NCI-H2081 (cell line): ENCODE measurements at places on chromosomes 5 and 9.
A peak's percentile ranks its signal among the peaks of the same experiment; 100 is the strongest.

DNA sequence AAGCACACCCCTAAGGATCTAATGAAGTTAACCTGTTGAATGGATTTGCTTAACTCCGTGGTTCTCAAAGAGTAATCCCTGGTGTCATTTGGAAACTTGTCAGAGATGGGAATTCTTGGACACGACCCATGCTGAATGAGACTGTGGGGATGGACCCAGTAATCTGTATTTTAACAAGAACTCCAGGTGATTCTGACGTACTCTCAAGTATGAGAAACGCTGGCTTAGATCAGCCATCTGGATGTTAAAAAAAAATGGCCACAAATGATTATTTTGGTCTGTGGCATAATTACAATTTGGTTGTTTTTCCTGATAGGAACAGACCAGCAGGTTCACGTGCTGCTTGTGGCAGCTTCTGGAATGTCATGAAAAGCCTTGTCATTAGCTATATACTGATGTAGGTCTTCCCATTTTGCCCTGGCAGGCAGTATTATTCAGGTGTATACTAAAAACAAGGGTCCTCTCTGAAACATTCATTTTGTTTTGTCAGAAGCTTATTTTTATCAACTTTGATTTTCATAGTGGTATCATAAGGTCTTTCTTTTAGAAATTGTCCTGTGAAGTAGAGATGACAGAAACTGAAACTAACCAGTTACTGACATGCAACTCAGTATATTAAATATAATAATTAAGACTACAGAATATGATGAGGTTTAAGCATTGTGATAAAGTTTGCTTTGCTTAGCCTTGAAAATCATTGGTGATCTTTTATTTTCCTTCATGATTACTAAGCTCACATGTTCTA is 15.4 kb downstream of the CPEB4 start:
- DNase-seq, result no peak

DNA sequence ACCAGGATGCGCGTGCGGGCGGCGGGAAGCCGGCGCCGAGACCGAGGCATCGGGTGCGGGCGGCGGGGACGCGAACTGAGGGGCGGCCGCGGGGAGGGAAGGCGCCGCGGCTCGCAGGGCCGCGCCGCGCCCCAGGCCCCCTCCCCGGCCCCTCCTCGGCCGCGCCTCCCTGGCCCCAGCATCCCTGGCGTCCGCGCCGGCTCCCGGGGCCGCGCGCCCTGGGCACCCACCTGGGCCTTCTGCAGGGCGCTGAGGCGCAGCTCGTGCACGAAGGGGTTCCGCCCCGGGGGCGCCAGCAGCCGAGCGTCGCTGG is 324 bp downstream of the LPCAT1 start:
- DNase-seq, result peak; percentile 80

GRCh38 chr5:78411586-78411985 is 51.2 kb downstream of the SCAMP1 start:
- DNase-seq, result no peak

DNA sequence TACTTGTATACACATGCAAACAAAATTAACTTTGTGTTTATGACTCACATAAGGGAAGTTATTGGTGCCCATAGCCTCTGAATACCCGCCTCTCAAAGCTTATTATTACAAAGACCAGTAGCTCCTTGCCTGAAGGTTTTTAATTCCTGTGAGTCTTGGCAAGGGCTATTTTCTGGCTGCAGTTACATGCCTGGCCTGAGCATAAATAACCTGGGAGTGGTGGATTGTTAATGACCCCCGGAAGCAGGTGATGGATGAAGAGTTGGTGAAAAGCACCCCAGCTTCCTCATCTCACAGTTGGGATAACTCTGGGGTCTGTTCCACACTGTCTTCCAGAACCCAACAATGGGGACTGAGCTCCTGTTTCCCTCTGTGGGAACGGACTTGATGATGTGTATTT is 594.5 kb downstream of the PDE4D start:
- DNase-seq, result no peak

DNA sequence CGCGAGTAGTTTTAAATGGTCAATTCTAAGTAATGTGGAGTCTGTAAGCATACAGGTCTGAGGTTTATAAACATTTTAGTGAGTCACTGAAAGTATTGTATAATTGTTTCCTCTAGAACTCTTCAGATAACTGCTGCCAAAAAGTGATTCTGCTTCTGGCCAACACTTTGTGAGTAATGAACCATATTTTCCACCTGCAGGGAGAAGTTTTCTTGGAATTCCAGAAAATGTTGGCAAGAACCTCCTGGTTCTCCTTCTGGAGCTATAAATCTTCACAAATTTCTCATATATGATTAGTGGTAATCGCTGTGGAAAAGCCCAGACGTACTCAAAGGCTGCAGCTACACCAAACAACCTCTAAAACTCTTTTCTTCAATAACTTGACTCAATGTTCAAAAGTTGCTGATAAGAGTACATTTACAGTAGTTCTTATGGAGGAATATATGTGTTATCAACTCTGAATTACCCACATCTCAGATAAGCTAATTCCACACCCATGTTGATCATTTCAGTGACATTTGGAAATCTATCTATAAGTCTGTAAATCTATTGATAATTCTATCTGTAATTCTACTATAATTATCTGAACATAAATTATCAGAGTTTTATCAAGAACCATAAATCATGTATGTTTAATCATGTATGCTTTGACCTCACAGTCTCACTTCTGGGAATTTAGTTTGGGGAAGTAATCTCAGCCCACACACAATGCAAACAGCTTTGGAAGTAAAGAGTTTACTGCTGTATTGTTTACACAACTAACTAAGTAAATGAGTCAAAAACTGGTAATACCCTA is 74.1 kb downstream of the FNBP1 start:
- DNase-seq, result no peak

GRCh38 chr9:135087489-135087792 is at the start of gene OLFM1:
OLFM1 (plus strand) TSS chr9:135087668; CDS start chr9:135087990, 322 bp downstream.
- no peak for DNase-seq

- no peak for DNase-seq
These were observed 2.0 kb downstream of the CNOT6 start for GRCh38 chr5:180495991-180496741.
